ENCODE measurements at places on chromosomes 16 and 17.
A peak's percentile ranks its signal among the peaks of the same experiment; 100 is the strongest.

DNA sequence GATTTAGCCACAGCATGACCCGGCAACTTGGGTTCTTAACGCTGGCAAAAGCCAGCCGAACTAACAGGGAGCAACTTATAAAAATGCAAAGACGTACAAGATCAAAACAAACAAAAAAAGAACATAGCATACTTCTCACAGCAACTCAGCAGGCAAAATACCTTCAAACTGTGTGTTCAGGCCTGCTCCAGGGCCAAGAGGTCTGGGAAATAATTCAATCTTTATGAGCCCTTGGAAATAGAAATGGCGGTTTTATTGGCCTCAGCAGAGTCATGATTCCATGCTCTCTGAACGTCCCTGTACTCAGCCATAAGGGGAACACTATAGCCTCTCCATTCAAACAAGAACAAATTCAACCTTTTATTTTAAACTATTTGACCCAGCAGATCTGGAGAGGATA is 101.3 kb upstream of the C17orf78 start:
- no peak for DNase-seq

- no peak for DNase-seq
Observed at GRCh38 chr17:65634533-65634932, 73.1 kb upstream of the AXIN2 start.

- DNase-seq = no peak
Observed at GRCh38 chr17:57609878-57610270, 135.2 kb downstream of the CCDC182 start.

- no peak for DNase-seq
Observed at GRCh38 chr16:49964973-49965372, 60.1 kb upstream of the CNEP1R1 start.

DNA sequence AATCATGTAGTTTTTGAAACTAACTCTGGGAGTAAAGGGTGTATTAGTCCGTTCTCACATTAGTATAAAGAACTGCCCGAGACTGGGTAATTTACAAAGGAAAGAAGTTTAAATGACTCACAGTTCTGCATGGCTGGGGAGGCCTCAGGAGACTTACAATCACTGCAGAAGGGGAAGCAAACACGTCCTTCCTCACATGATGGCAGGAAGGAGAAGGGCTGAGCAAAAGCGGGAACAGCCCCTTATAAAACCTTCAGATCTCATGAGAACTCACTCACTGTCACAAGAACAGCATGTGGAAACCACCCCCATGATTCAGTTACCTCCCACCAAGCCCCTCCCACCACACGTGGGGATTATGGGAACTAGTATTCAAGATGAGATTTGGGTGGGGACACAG is 256.5 kb upstream of the TNRC6C start:
- no peak for DNase-seq

GRCh38 chr16:64589836-64590235 is 532.0 kb downstream of the CDH11 start:
- no peak for DNase-seq

- DNase-seq = no peak
Observed at GRCh38 chr17:64178011-64178825, 48.3 kb upstream of the ERN1 start.

GRCh38 chr17:75218131-75218530 is 12.7 kb downstream of the NUP85 start:
- no peak for DNase-seq

DNA sequence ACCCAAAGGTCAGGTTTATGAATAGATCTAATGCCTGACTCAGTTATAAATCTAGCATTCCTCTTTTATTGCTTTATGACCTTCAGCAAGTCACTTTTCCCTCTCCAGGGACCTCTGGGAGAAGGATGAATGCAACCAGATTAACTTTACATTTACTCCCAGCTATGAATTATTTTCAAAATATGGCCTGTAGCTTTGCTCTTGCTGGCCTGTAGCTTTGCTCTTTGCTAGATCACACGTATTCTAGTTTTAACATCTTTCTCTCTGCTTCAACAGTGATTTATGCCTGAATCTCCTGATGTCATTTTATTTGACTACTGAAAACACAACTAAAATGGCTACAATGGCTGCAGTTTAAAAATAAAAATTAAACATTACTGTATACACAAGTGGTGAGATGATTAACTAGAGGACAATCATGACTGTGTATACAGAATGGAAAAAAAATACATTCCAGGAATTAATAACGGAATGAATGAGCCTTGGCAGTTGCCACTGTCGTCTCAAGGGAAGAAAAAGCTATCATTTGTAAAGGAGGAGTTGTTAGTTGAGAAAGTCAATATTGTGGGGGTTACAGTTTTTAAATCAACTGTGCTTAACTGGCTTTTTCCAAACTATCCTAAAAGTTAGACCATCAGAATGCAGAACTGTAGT is 434.5 kb upstream of the GOT2 start:
- no peak for DNase-seq

GRCh38 chr16:84520725-84521496 is 16.5 kb upstream of the MEAK7 start:
- DNase-seq = no peak

DNA sequence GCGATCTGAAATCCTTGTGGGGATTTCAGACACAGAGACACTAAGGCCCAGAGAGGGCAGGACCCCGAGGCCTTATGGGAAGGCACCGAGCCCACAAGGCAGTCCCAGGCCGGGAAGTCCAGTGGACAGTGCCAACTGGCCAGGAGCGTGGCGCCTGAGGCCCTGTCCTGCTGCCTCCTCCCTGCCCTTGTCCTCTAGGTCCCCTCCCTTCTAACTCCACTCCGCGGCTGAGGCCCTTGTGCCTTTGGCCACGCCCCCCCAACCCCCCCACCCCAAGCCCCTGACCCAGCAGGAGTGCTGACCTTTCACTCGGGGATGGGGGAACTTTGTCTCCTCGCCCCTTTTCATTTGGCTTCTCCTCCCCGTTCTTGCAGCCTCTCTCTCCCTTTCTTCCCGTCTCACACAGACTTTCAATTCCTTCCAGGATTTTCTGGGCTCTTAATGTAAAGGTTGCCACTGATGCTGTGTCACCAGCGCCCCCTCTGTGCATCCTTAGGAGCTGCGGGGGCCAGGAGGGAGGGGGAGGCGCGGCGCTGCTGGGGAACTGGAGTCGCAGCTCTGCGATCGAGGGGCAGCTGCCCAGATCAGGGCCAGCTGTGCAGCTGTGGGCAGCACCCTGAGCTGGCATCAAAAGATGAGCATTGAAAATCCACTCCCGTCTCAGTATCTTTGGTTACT is 29.1 kb downstream of the CRHR1 start:
- DNase-seq = no peak

GRCh38 chr16:30534368-30535105 is at the start of gene ZNF747:
Gene ZNF747, minus strand, starts transcription at chr16:30534858. Its CDS starts 179 bp downstream, at chr16:30534679.
- peak; percentile 30 for DNase-seq

DNA sequence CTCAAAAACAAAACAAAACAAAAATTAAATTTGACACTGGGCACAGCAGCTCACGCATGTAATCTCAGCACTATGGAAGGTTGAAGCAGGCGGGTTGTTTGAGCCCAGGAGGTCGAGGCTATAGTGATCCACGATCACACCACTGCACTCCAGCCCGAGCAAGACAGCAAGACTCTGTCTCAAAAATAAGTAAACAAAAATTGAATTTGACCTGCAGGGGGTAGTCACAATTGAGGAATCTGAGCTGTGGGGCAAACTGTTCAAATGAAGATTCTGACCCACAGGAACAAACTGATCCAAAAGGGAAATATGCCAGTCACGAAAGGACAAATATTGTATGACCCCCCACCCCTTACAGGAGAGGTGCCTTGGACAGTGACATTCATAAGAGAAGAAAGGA is 29.8 kb downstream of the ANKRD11 start:
- DNase-seq = no peak

GRCh38 chr16:86836503-86837129 is 258.3 kb downstream of the FOXL1 start:
- DNase-seq = peak; percentile 72

- DNase-seq = no peak
Observed at GRCh38 chr17:76478097-76478496, 10.7 kb downstream of the AANAT start.

GRCh38 chr16:4415538-4416199 is 727 bp downstream of the CORO7 start:
- DNase-seq = no peak

GRCh38 chr16:1821861-1822611 is 4.6 kb downstream of the HAGH start:
- no peak for DNase-seq

DNA sequence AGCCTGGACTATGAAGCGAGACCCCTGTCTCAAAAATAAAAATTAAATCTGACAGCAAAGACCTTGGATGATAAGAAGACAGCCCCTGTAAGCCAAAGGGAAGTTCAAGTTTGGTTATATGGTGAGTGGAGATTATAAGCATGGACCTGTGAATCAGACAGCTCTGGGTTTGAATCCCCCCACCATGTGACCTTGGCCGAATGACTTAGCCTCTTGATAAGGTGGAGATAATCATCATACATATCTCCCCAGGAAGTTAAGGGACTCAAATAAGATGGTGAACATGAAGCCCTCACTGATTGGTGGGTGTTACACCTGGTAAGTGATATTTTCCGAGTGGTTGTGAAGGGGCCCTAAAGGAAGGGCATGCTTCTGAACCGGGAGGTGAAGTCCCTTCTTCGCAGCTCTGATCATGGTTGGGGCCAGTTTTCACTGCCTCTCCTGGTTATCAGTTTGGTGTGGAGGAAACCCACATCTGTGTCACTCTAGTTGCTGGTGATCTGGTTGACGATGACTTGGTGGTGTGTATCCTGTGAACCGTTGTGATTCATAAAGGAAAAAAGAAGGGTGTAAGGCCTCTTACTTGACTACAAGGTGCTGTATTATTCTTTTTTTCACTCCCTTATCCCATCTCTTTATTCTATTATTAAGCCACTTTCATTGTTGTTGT is 61.7 kb upstream of the CLEC18A start:
- DNase-seq = no peak

GRCh38 chr17:78527345-78527744 is 49.9 kb downstream of the DNAH17 start:
- DNase-seq = no peak

DNA sequence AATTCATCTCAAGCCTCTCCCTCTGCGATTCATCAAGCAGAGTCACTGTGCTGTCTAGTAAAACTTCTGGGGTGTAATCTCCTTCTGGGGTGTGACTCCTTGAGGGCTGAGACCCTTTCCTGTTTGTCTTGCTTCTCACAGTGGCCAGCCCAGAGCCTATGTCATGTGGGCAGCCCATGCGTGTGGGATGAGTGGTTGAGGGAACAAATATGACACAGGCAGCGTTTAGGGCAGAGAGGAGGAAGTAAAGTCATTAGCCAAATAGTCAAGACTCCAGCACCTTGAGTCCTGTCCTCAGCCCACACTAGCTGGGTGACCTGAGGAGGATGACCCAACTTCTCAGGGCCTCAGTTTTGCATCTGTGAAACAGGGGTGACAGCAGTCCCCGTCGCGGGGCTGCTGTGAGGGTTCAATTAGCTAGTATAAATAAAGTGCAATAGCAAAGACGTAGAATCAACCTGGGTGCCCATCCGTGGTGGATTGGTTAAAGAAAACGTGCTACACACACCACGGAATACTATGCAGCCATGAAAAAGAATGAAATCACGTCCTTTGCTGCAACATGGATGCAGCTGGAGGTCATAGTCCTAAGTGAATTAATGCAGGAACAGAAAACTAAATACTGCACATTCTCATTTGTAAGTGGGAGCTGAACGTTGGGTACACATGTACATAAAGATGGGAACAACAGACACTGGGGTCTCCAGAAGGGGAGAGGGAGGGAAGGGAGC is 4.5 kb upstream of the ITGAX start:
- DNase-seq = no peak

DNA sequence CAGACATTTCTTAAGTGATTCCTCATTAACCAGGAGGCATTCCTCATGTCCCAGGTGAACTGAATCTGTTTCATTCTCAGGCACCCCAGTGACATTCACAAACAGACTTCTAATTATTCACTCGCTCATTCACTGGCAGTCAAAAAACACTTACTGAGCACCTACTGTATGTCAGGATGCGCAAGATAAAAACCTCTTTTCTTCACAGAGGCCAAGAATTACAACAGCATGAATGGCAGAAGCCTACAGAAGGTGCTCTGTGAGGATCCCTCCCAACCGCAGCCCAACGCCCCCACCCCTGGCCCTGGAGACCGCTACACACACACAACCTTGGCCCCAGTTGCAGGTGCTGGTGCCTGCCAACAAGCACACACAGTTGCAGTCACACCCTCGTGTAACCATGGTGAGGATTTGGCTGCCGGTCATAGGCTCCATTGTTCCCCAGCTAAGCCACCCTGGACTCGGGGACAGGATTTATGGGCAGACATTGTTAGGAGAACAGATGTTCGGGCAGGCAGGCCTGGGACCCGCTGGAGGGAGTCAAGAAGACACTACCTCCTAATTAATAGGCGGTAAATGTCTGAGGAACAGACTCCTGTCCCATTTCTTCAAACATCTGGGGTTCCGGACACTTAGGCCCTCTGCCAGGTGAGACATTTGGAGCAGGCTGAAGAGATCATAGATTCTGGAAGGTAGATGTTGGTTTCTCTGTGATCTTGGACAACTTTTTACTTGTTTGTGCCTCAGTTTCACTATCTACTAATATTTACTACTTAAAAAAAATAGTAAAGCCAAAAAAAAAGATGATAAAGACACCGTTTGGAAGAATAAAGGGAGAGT is 43.2 kb downstream of the CUEDC1 start:
- DNase-seq = no peak

DNA sequence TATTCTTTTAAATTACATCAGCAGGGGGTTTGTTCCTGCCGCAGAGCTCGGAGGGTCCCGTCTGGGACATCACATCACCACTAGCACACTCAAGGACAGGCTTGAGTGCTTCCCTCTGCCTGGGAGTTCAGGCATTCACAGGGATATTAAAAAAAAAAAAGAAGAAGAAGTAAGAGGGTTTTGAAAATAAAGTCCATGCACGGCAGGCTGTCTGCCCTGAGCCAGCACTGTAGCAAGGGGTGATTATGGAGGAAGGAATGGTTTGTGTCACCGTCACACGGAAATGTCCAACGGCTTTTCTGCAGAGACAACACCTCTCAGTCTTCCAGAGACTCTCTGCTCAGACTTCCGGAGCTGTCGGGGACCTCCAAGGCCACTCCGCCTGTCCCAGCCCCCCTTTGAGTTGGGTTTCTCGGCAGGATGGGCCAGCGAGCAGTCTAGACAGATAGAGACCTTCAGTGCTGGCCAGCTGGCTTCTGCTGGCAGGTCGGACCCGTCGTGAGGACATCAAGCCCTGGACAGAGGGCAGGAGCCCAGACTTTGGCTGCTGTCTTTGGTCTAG is 33.6 kb downstream of the MEOX1 start:
- no peak for DNase-seq

GRCh38 chr17:58996968-58997367 is 109.7 kb downstream of the TRIM37 start:
- DNase-seq = no peak

Measured in pulmonary artery endothelial cell (primary cell).